Fibroblast of skin of back (primary cell): ENCODE measurements at places on chromosomes 2 and 18.
A peak's percentile ranks its signal among the peaks of the same experiment; 100 is the strongest.

DNA sequence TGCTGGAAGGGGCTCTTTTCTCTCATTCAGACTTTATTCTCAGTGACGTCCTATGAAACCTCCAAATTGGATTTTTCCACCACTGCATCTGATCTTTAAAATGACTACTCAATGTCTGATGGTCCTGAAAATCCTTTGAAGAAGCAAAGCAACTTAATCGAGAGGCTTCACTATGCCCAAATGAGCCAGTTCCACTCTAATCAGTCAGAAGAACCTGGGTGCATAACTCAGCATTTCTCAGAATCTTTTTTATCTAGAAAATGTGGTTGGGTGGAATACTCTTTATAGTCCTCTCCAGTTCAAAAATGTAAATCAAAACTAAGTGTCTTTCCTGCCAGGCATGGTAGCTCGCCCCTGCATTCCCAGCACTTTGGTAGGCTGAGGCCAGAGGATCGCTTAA, 60.7 kb downstream of the PRELID3A start:
- DNase-seq: no peak

- DNase-seq: peak; percentile 20
Observed at GRCh38 chr2:43406651-43407279, 180.4 kb upstream of the ZFP36L2 start.

- DNase-seq: peak; percentile 82
Observed at GRCh38 chr18:22705328-22705727, 227.8 kb upstream of the RBBP8 start.

DNA sequence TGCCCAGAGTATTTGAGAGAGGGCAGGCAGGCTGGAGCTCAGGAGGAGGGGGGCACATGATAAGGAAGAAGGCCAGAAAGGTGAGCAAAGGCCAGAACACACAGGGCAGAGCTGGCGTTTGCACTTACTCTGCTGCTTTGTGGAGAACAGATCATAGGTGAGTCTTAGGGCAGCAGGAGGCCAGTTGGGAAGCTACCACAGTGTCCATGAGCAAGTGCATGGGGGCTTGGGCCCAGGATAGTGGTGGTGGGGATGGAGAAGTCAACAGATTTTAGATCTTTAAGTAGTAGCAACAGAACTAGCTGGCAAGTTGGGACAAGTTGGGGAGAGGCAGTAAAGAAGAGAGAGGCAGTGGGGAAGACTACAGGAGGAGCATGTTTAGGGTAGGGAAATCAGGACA, 168.0 kb downstream of the ANTXR1 start:
- DNase-seq: no peak

- no peak for DNase-seq
Observed at GRCh38 chr2:117618607-117619006, 195.9 kb upstream of the DDX18 start.

DNA sequence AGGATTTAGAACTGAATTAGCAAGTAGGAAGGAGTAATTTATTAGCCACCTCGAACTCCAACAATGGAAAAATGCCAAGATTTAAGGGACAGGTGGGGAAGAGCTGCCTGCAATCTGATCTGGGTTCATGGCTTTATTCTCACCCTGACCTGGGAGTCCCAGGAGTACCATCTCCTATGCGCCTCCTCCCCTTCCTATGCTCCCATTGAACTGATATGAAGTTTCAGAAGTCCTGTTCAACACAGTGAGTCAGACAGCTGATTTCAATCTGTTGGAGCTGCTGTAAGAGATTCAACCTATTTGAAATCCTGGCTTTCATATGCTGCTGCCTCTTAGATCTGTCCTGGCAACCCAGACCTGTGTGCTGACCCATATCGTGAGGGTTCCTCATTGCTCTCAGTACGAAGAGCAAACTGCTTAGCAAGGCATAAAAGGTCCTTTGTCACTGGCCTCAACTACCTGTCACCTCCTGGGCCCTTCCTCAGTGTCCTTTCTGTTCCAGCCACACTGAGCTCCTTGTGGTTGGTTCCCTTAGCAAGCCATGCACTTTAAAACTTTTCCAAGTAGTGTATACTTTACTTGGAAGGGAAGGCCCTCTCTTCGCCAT, 15.9 kb upstream of the CD28 start:
- no peak for DNase-seq

GRCh38 chr2:198591586-198591985, 787.2 kb downstream of the PLCL1 start:
- DNase-seq: no peak

GRCh38 chr18:32770054-32770665, 2.7 kb downstream of the KLHL14 start:
- no peak for DNase-seq

DNA sequence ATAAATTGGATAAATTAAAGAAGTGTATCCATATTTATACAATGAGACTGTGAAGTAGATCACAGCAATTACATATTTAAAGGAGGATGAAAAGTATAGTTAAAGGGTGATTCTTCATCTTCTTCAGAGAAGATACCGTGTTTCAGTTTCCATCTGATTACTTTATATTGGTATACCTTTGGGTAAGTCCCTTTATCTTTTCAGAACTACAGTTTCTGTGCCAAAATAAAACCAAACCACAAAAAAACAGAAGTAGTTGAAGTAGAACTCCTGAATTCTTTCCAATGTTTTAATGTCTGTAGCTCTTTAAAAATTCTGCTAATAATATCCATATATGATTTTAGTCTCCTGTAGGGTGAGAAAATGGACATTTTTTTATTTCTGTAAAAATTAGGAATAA, 231.2 kb upstream of the LINC00305 start:
- no peak for DNase-seq

DNA sequence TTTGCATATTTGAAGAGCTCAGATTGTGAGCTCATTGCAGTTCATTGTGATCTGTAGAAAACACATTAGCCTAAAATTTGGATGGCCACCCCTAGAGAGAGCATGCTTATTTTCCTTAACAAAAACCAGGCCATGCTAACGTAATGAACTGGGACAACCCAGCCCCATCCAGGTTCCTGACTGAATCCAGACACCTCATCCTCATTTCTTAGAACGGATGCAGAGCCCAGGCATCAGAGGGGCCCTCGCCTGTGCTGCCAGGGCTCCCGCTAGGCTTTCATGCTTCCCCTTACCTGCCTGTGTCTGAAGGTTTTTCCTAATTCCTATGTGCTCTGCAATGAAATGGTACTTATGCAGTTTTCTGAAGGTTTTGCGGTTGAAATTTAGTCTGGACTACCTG, 171.1 kb downstream of the CCDC102B start:
- no peak for DNase-seq

GRCh38 chr2:62313449-62314227, 117.7 kb downstream of the B3GNT2 start:
- no peak for DNase-seq
